Activated CD4-positive, CD25-positive, alpha-beta regulatory T cell treated with anti-CD3 and anti-CD28 coated beads, Interleukin-2, amount 50 U/mL, for 16 hours (primary cell): ENCODE measurements at places on chromosomes 5 and 9.

- no peak for DNase-seq
Observed at GRCh38 chr5:136768457-136768856, 403.1 kb upstream of the TRPC7 start.

DNA sequence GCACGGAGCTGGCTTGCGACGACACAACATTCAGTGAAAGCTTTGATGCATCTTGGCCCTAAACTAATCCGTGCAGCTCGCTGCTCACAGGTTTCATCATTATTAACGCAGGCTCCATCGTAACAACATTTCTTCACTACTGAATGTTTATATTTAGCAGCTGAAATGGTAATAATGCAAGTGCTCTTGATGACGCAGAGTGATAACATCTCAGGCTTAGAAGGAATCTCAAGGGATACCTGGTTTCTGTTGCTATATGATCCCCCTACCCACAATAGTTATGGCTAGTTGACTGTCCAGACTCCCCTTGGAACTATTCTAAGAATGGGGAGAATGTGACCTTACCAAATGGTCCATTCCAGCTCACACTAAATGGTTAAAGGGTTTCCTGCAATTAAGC, 36.2 kb downstream of the C5 start:
- DNase-seq: no peak

DNA sequence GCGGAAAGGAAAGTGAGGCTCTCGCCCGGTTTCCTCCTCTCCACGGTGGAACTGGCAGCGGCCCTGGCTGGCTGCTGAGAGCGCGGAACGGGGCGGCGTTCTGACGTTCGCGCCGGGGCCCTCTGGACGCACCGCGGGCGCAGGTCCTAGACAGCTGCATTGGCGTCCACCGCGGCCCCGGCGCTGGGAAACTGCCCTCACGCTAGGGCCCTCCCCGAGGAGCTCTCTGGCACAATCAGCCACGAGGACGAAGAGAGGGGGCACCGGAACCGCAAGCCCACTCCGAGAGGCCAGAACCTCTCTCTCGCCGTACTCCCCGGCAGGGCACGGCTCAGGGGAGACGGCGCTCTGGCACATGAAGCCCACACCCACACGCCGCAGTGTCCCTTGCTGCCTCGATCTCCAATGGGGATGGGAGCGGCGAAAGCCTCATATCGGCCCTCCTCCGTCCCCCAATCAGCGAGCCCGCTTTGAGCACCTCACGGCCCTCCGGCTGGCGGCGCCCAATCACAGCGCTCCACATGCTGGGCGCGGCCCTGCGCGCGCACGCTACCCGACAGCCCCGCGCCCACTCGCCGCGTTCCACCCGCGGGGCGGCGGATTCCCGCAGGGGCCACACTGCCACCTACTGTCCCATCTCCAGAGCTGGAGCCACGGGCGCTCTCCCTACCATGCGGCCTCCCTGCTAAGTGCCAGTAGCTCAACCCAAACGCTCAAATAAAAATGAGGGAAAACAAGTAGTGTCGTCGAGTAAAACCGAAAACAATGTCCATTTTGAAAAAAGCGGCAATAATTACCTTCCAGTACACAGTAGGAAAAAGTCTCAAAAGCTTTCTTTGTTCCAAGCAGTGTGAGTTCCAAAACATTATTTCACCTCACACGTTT, 11.8 kb downstream of the MRPS27 start:
- DNase-seq: peak; percentile 90

DNA sequence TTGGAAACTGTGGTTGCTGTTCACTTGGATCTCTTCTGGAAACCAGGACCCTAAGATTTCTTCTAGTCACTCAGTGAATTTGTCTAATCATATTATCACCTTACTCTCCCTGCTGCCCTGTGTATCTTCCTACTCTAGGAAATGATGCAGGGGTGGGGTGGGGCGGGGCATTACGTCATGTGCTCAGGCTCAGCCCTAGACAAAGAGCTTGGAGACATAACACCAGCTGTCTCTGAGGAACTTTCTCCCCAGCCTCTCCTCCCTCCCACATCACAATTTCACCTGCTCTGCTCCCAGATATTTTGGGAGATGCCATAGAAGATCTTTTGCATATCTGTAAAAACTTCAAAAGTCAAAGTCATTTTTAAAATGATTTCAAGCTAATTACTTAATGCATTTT, 470.4 kb downstream of the ZSWIM6 start:
- DNase-seq: no peak

DNA sequence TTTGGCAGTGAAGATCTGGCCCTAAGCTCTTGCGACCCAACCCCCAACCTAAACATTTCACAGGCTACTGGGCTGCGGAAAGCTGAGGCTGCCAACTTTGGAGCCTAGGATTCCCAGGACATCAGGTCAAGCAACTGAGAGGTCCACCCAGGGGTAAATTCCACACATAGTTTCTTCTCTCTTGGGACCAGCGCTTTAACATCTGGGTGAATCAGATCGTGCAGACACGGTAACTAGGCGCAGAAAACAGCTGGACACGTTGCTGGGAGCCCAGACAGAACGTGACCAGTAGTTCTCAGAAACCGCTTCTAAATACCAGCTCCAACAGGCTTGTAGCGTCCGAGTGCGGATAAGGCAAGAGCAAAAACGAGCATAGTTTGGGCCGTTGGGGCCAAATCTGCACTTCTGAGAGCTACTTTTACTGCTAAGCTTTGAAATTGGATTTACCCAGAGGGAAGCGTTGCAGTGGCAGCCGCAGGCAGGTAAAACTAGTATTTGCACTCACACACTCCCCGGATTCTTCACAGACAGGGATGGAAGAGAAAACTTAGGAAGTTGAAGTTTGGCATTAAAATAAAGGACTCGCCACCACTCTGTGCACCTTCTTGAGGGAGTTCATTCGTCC, 11.8 kb downstream of the ITGA1 start:
- no peak for DNase-seq

GRCh38 chr9:71814226-71814625, 45.9 kb upstream of the CEMIP2 start:
- DNase-seq: no peak

DNA sequence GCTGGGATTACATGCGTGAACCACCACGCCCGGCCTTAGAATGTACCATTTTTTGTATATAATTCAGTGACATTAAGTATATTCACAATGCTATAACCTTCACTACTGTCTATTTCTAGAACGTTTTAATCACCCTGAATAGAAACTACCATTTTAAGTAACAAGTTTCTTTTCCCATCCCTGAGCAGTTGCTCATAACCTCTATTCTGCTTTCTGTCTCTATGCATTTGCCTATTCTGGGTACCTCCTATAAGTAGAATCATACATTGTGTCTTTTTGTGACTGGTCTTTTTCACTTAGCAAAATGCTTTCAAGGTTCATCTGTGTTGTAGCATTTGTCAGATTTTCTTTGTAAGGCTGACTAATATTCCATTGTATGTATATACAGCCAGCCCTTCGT, 39.9 kb downstream of the DDX46 start:
- DNase-seq: no peak

DNA sequence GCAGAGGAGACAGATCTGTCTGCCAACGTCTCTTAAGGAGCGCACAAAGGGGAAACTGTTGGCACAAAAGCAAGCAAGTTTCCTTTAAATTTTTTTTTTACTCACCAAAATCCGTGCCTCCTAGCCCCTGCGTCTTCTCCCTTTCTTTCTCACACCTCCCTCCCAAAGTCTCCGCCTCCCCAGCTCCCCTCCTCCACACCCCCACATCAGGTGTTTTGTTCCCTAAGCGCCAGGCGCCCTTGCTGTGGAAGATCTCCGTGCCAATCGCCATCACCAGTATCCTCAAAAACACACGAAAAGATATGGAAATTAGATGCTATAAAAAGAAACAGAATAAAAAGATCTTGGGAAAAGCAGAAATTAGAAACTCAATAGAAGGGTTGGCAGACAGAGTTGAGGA, 87.6 kb downstream of the DRD1 start:
- DNase-seq: no peak
